ENCODE measurements at places on chromosomes 16 and 17.
A peak's percentile ranks its signal among the peaks of the same experiment; 100 is the strongest.

- DNase-seq: no peak
Measured at GRCh38 chr16:50229149-50229726, 37.1 kb upstream of the ADCY7 start.

DNA sequence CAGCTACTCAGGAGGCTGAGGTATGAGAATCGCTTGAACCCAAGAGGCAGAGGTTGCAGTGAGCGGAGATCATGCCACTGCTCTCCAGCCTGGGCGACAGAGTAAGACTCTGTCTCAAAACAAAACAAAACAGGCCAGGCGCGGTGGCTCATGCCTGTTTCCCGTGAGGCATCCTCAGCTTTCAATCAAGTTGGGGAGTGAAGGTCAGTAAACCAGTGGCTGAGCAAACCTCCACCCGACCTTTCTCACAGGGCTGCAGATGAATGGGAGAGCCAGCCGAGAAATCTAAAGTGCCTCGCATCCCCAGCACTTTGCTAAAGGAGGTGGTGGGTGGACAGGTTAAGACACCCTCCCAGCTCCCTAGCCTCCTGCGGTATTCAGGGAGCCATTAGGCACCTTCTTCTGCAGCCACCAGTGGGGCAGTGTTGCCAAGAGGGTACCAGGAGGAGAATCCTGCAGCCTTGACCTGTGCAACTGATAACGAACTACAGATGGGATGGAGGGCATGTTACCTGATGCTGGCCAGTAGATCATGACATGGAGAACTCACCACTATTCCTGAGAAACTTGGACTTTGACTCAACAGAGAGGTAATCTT is 59.0 kb downstream of the KPNA2 start:
- DNase-seq: no peak

- peak; percentile 20 for DNase-seq
Measured at GRCh38 chr17:73430848-73431247, 119.0 kb upstream of the CDC42EP4 start.

DNA sequence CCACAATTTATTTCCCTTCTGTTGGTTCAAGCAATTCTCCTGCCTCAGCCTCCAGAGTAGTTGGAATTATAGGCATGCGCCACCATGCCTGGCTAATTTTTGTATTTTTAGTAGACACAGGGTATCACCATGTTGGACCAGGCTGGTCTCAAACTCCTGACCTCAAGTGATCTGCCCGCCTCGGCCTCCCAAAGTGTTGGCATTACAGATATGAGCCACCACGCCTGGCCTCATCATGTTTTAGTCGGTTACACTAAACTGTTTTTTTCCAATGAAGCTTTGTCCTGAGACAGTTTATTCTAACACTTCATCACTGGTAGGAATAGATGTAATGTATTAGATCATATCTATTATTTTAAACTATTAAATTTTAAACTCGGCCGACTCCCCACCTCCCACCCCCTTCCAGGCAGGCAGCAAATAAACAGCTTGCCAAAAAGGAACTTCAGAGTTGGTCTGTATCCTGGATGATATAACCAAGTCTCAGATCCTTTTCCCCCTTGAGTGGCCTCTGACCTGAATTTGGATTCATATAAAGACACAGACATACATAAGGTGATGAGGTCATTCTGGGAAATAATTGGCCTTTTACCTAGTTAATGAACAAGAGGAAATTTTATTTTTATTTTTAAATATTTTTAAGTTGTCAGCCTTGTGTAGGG is 18.4 kb upstream of the CORO6 start:
- no peak for DNase-seq

- DNase-seq: no peak
Measured at GRCh38 chr17:50277357-50277754, 3.1 kb downstream of the TMEM92 start.

DNA sequence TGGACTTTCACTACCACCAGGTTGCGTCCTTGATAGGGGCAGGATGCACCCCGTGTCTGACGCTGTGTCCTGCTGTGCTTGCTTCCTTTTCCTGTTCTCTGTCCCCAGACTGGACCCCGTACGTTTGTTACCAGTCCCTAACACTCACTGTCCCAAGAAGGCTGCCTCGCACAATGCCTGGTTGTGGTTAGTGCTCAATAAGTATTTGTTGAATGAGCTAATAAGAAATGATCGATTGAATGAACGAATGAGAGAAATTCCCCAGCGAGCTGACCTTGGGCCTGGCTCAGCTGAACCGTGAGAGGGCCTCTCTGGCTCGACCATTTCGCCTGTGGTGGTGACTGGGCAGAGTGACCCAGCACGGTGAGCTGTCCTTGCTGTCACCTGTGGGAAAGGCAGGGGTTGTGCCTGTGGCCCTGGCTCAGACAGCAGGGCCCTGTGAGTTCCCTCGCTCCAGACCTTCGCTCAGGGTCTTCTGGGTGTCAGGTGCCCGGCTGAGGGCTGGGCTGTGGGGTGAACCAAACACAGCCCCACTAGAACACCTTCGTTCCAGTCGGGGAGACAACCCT is 20.9 kb downstream of the CMIP start:
- no peak for DNase-seq

DNA sequence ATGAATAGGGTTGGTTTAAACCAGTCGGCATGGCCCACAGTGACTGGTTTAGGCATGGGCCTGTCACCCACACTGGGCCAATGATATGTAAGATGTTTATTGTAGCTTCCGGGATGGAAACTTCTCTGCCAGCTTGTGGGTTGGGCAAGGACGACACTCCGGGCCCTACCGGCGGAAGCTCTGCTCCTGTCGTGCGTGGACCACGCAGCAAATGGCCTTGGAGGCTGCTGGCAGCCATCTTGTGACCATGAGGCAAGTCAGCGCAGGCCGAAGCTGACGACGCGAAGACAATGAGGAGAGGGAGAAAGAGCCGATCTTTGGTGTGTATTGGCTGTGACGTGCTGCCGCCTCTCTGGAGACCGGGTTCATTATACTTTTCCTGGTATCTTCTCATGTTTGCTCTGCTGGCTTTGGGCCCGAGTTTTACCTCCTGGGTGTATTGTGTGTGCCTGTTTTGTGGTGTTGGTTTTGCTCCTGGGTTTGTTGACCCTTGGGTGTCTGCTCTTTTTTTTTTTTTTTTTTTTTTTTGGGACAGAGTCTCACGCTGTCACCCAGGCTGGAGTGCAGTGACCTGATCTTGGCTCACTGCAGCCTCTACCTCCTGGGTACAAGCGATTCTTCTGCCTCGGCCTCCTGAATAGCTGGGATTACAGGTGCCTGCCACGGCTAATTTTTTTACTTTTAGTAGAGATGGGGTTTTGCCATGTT is 15.4 kb downstream of the SLC25A10 start:
- peak; percentile 35 for DNase-seq

- DNase-seq: no peak
Measured at GRCh38 chr16:85436636-85437165, 176.4 kb upstream of the GSE1 start.

GRCh38 chr16:81544261-81544660 is 99.7 kb downstream of the CMIP start:
- no peak for DNase-seq

GRCh38 chr16:1820096-1820945 is 6.3 kb downstream of the HAGH start:
- no peak for DNase-seq

GRCh38 chr16:57889522-57889921 is 81.4 kb downstream of the CNGB1 start:
- no peak for DNase-seq

DNA sequence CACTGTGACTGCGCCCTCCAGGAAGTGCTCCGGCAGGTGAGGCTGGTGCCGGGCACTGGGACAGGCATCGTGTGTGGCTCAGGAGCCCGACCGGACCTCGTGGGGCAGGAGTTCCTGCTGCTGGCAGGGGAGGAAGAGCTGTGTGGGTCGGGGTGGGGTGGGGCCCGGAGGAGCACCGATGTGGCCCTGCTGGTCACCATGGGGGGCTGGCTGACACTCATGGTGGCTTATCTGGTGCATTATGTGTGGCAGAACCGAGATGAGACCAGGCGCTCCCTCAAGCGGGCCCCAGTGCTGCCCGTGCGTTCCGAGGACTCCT is 16.8 kb downstream of the LRRC3C start:
- no peak for DNase-seq

GRCh38 chr17:44623070-44623725 is 33.1 kb upstream of the MEIOC start:
- no peak for DNase-seq

DNA sequence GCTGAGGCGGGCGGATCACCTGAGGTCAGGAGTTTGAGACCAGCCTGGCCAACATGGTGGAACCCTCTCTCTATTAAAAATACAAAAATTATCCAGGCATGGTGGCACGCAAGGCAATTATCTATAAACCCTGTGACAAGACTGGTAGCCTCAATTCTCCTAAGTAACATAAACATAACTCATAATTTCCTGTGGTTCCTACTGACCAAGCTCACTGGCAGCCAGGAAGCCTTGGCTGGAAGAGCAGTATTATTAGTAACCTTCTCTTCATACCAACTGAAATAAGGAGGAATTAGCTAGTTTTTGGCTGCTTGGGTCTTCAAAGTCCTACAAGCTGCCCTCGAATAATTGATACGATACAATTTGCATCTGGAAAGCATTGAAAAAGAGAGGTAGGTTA is 31.6 kb upstream of the LRRC37A3 start:
- DNase-seq: no peak

GRCh38 chr16:87317750-87318644 is 805 bp upstream of the C16orf95 start:
- peak; percentile 83 for DNase-seq

DNA sequence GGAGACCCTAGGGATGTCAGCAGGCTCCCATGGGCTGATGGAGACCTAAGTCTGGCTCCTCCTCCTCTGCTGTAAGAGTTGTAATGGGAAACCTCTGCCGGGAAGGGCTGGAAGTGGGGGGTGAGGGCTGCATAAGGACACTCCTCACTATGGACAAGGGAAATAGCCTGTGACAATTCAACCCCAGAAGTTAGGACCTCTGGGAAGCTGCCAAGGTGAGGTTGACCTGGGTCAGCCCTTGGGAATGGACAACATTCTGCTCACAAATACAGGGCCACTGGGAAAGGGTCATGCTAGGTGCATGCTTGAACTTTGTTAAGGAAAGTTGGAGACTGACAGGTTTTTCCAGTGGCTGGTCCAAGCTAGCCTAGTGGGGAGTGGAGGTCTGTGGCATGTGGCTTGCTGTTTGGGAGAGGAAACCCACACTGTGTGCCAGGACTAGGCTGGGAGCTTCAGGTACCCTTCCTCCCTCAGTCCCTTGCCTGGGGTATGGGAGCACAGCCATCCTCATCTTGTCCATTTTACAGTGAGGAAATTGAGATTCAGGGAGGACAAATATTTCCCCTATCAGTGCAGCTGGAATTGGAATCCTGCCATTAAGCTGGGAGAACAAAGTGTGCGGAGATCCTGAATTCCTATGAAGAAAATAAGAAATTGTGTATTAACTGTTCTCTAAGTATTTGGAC is 190.4 kb downstream of the SALL1 start:
- no peak for DNase-seq

GRCh38 chr16:82040296-82040695 is 5.2 kb downstream of the HSD17B2 start:
- no peak for DNase-seq

- no peak for DNase-seq
Measured at GRCh38 chr16:56362706-56363105, 62.6 kb downstream of the AMFR start.

DNA sequence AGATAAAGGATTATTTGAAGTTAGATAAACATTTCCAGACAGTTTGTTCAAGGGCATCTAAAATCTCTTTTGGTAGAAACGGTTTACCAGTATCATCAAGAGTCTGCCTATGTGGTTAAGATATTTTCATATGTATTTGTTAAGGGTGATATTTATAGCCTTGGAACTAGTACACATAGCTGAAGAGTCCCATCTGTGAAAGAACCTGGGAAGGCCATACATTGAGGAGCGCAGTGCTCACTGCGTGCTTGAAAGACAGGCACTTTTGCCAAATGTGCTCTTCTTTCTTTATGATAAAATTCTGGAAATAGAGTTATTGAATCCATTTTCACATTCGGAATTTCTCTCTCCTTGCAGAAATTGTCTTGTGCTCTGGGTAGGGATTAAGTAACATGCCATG is 7.7 kb downstream of the IGSF6 start:
- DNase-seq: no peak

DNA sequence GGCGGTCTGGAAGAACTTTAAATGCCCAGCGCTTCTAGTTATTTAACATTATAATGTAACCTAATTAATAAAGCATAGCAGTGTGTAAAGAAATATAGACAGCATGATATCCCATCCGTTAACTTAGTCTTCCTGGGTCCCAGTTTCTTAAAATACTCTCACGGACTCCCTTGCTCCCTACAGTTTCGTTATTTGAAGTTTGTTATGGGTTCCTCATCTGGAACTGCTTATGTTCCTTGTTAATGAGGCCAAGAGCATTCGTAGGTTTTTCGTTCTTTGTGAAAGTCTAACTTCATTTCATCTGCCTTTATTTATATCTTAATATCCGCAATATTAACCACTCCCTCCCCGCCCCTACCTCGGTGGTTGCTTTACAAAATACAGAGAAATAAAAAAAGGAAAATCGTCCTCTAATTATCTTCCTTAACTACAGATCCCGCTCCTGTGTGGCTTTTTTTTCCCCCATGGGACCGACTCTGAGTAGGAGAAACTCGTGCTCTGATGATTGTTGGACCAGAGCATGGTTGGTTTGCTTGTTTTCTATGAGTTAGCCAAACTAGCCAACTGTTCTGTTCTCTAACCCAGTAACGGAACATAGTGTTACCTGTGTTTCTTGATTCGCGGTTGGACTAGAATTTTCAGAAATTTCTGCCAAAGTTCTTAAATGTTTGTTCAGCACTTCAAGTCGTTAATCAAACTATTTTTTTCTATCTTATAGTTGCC is 863 bp downstream of the ADPRM start:
- DNase-seq: no peak

DNA sequence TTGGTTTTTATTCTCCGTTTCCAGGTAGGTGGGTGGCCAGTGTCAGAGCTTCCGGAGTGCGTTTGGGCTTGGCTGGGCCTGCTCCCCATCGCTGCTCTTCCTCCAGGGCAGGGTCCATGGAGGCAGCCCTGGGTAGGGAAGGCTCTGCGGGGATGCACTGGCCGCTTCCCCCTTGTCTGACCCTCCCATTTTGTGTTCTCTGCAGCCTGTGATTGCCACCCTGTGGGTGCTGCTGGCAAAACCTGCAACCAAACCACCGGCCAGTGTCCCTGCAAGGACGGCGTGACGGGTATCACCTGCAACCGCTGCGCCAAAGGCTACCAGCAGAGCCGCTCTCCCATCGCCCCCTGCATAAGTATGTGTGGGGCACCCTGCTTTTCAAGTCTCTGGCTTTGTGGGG is 158.3 kb downstream of the NTN1 start:
- no peak for DNase-seq

DNA sequence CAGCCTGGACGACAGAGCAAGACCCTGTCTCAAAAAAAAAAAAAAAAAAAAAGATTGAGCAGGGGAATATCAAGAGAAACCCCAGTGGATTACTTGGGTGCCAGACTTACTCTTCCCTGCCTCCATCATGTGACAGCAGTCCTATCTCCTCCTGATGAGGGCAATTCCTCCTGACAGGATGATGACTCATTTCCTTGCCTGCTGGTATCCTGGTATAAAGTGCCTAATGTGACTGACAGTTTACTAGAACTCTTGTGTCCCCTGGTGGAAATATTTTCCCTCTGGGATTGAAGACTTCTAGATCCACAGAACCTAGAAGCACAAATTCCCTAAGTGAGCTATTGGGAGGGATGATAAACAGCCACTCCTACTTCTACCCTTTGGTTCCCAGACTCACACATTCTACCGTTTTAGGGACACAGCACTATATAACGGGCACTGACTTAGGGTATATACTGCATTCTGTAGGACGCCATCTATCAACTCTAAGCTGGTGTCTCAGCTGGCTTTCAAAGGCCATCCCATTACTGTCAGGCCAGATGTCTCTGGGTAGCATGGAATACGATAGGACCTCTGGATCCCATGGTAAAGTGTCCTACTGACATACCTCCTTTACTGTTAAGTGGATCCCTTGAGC is 114.6 kb upstream of the MED13 start:
- DNase-seq: no peak

- no peak for DNase-seq
Measured at GRCh38 chr17:50127697-50128361, 2.1 kb downstream of the SAMD14 start.

All from left lung (tissue), 14 donors.